ENCODE measurements at places on chromosomes 1 and 21.

GRCh38 chr1:1073743-1074587 lies at the start of gene RNF223:
Gene RNF223 (minus strand): TSS chr1:1074306. CDS start chr1:1072566, 1,740 bp downstream.
- H3K27ac ChIP-seq: no peak within 1 kb of the TSS
- peaks cover 1% of the 10 kb centered on the region for H3K4me1 ChIP-seq
- H3K4me3 ChIP-seq: no peak within 1 kb of the TSS
- peaks cover 11% of the 10 kb centered on the region for H3K27me3 ChIP-seq
- H3K36me3 ChIP-seq: no peaks in the 10 kb centered on the region

GRCh38 chr21:16082038-16082816 lies 352.4 kb downstream of the USP25 start:
- DNase-seq: no peak
- H3K4me1 ChIP-seq: no peaks in the 10 kb centered on the region
- H3K4me3 ChIP-seq: no peak overlapping the region
- H3K27ac ChIP-seq: no peak overlapping the region
- no peaks in the 10 kb centered on the region for H3K36me3 ChIP-seq

GRCh38 chr21:36504067-36505058 lies 24.4 kb upstream of the CLDN14 start:
- no peaks in the 10 kb centered on the region for H3K36me3 ChIP-seq
- peaks cover 7% of the 10 kb centered on the region for H3K27me3 ChIP-seq
- H3K4me1 ChIP-seq: no peaks in the 10 kb centered on the region
- no peak overlapping the region for H3K27ac ChIP-seq
- no peak overlapping the region for H3K4me3 ChIP-seq

DNA sequence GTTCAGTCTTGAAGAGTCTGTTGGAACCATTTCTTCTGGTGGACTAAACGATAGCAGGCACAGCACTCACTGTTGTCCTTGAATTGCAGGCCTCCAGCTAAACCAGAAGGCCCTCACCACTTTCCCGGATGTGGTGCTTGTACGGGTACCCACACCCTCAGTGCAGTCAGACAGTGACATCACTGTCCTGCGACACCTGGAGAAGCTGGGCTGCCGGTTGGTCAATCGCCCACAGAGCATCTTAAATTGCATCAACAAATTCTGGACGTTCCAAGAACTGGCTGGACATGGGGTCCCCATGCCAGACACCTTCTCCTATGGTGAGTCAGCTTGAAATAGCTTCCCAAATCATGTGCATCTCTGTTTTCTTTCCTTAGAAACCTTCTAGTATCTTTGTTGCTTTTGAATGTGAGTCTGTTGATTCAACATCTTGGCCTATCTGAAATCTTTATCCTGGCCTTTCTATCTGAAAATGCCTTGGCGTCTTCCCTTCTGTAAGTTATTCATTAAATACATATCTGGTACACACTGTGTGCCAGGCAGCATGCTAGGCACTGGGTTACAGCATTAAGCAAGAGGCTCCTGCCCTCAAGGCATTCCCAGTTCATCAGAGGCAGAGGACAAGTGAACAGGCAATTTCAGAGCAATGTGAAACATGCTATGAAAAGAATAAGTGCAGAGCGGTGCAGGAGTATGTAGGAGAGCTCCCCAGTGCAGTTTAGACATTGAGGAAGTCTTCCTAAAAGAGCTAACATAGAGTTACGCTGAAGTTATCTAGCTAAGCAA lies 18.9 kb downstream of the RIMKLA start:
- peaks cover 1% of the 10 kb centered on the region for H3K27me3 ChIP-seq
- no peaks in the 10 kb centered on the region for H3K36me3 ChIP-seq
- H3K4me1 ChIP-seq: no peaks in the 10 kb centered on the region
- no peak overlapping the region for H3K4me3 ChIP-seq
- no peak overlapping the region for H3K27ac ChIP-seq
